Activated CD4-positive, alpha-beta T cell treated with anti-CD3 and anti-CD28 coated beads, Interleukin-10, Interleukin-2, amounts not matched to agents 100 ng/mL and 50 ng/mL, durations not matched to agents 16 hours and 8 hours (primary cell): ENCODE measurements at places on chromosomes 6 and 20.

DNA sequence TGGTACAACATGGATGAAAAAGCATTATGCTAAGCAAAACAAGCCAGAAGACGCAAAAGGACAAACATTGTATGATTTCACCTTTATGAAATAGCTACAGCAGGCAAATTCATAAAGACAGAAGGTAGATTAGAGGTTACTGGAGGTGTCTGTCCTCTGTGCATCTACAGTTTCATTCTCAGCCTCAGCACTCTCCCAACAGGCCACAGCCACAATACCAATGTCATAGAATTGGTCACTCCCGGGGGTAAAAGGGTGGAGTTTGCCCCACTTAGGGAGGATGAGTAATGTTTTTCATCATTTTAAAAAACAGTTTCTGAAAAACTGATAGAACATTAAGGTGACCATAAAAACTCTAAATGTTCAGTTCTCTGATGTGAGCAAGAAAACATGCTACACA lies 17.2 kb upstream of the TMX4 start:
- DNase-seq, result no peak

- DNase-seq, result no peak
Observed at GRCh38 chr20:62961310-62961783, 8.8 kb downstream of the SLC17A9 start.

DNA sequence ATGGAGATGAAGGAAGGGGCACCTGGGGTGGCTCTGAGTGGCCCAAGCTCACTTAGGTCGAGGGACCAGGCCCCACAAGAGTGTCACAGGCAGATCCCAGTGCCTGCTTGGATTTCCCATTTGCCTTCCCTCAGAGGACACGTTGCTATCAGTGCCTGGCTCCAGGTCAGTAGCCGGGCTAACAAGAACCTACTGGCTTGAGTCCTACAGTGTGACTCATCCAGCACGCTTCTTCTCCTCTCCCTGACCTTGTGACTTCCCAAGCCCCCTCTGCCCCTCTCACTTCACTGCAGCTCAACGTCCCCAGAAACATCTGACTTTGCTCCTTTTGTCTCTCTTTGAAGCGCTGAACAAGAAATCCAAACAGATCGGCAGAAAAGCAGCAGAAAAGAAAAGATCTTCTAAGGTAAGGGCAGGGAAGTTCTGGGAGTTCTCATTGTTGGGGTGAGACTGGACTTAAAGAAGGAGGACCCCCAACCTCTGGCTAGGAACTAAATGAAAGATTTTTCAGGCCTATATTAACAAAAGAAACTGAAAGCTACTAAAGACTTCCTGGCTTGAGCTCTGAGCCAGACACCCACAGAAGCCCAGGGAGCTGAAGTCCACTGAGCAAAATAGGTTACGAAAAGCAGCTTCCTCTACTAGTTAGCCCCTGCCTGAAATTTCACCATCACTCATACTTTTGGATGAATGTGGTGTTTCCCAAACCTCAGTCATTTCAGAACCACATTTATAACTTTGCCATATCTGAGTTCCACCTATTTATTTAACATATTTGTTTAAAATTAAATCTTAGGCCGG lies 21.5 kb downstream of the ASIP start:
- no peak for DNase-seq

DNA sequence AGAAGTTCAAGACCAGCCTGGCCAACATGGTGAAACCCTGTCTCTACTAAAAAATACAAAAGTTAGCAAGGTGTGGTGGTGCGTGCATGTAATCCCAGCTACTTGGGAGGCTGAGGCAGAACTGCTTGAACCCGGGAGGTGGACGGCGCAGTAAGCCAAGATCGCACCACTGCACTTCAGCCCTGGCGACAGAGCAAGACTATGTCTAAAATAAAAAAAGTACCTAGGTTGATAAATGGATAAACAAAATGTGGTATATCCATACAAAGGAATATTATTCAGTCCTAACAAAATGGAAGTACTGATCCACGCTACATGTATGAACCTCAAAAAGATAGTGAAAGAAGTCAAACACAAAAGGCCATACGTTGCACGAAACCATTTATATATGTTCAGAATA lies 1.2 kb upstream of the RPF2 start:
- DNase-seq, result no peak

GRCh38 chr6:34524499-34524898 lies 31.6 kb downstream of the SPDEF start:
- no peak for DNase-seq

DNA sequence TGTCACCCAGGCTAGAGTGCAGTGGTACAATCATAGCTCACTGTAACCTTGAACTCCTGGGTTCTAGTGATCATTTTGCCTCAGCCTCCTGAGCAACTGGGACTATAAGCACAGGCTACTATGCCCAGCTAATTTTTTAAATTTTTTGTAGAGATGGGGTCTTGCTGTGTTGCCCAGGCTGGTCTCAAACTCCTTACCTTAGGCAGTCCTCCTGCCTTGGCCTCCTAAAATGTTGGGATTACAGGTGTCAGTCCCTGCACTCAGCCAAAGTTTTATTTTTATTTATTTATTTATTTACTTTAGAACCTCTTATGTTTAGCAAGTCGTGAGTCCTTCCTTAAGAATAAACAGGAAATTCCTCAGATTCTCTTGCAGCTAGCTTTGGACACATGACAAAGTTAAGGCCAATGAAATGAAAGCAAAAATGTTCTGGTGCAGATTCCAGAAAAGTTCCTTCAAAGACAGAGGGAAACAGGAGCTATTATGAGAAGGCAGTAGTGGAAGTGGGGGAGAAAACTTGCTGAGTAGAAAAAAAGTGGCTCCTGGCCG lies 19.1 kb downstream of the PIM1 start:
- DNase-seq, result no peak
